Ascending aorta (tissue), 2 donors: ENCODE measurements at places on chromosomes 5 and 9. TPM values are rescaled to one million over a fixed set of nuclear protein-coding genes. Genes with fewer than 3 reads are reported as not detected.

The CSF2 gene
- total RNA-seq: not detected

The CFAP90 gene
- total RNA-seq: not detected

The IFNA21 gene
- total RNA-seq: not detected

The MARCOL gene
- total RNA-seq: not detected

The MCC gene
- 67.9 TPM for total RNA-seq

The SLC34A1 gene
- total RNA-seq: not detected

The RNF224 gene
- not detected for total RNA-seq

The SPINK7 gene
- total RNA-seq: not detected

The NKD2 gene
- 6.5 TPM for total RNA-seq

The ST8SIA4 gene
- 15.6 TPM for total RNA-seq

The GPR21 gene
- total RNA-seq: 5.7 TPM

The SPATA31D1 gene
- total RNA-seq: not detected

The ZNF608 gene
- total RNA-seq: 15.4 TPM

The PCDHAC2 gene
- total RNA-seq: not detected

The FOXD4L6 gene
- not detected for total RNA-seq

The RIC1 gene
- 46.7 TPM for total RNA-seq

The FTMT gene
- not detected for total RNA-seq
